ENCODE measurements at places on chromosomes 4 and X.

GRCh38 chr4:99615170-99615820, 40.7 kb downstream of the MTTP start:
- peak; percentile 17 for DNase-seq

DNA sequence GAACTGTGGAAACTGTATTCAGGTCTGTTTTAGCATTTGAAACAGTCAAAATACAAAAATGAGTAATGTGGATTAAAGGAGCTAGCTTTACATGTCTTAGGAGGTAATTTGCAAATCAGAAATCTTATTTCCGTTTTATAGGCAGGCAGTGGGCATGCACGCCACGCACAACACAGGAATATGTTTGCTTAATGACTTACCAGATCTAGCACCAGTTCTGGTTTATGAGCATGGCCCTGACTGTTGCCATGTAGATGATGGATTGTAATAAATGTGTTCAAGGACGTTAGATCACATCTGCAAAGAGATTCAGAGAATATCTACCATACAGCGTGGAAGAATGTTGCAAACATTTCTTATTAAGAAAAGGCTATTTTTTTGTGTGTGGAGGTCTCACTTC, 344.5 kb upstream of the NR3C2 start:
- no peak for DNase-seq

DNA sequence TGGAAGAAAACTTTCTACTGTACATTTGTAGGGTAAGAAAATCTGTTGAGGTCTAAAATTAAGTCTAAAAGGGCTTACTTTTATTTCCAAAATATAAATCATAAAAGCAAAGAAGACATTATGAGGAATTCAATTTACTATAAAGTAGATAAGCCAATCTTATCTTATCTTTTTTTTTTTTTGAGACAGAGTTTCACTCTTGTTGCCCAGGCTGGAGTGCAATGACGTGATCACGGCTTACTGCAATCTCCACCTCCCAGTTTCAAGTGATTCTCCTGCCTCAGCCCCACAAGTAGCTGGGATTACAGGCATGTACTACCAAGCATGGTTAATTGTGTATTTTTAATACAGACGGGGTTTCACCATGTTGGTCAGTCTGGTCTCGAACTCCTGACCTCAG, 166.9 kb downstream of the NR3C2 start:
- DNase-seq, result no peak

DNA sequence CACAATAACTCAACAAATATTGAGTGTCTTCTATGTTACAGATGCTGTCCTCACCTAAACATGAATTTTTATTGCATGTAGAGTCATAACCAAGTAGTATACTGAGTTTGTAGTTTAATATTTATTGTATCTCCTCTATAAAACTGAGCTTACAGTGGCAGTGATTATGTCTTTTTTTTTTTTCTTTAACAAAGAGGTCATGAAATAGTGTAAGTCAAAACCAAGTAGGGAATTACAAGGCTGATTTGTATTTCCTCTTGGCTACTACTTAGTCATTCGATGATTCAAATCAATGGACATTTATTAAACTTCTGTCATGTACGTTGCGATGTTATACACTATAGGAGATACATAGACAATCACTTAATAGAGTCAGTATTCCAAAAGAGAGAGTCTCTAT, 48.4 kb downstream of the IL15 start:
- DNase-seq, result no peak

- DNase-seq, result no peak
These were observed 193.7 kb downstream of the PPP3CA start for GRCh38 chr4:101153653-101154052.

DNA sequence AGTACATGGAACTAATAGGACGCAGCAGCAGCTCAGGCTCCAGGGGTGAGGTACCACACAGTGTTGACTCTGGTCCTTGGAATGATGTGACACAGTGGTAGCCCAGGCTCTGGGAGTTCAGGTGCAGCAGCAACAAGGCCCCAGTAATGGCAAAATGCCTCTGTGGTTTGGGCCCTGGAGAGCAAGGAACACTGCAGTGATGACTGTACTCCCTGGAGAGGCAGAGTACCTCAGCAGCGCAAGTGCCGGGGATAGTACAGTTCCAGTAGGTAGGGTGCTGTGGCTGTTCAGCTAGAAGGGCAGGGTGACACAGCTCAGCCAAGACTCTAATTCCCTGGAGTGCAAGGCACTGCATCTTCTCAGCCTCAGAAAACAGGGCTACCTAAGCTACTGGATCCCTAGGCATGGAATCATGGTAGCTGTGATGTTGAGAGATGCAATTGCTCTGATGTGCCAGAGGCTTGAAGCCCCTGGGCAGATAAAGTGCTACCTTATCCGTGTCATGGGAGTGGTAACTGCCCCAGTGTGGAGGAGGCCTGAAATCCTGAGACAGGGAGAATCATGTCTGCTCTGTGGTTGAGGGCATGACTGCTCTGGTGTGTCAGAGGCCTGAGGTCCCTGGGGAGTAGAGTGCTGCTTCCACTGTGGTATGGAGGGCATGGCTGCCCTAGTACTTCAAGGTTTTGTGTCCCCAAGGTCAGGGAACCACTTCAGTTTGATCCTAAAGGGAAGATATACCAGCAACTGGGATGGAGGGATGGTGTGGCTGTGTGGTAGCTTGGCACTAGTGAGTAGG, 55.2 kb downstream of the AREG start:
- no peak for DNase-seq

DNA sequence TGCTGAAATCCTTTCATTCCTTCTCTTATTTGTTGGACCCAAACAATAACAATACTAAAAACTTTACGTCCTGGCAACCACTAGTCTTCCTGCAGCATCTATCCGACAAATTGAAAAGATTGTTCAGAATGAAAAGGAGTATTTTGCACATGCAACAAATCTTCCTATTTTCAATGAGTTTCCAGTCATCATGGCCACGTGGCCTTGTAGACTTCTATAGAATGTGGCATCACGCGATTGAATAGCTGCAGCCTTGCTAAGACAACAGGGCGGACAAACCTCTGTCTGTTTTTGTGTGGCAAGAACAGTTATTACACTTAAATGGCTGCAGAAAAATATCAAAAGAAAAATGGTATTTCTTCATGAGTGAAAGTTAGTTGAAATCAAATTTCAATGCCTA, 297.9 kb upstream of the LCORL start:
- DNase-seq, result no peak

DNA sequence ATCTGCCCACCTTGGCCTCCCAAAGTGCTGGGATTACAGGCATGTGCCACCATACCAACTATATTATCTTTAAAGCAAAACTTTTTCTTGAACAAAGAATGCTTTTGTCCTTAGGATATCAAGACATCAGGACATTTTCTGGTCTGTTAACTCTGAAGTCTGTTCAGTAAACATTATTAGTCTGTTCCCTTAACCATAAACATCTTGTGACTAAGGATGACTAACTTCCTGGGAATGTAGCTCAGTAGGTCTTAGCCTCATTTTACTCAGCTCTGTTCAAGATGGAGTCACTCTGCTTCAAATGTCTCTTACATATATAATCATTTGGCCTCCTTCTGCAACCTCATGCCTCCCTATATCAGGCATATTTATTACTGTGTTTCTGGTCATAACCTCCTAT, 122.9 kb downstream of the UBE2NL start:
- DNase-seq, result no peak

DNA sequence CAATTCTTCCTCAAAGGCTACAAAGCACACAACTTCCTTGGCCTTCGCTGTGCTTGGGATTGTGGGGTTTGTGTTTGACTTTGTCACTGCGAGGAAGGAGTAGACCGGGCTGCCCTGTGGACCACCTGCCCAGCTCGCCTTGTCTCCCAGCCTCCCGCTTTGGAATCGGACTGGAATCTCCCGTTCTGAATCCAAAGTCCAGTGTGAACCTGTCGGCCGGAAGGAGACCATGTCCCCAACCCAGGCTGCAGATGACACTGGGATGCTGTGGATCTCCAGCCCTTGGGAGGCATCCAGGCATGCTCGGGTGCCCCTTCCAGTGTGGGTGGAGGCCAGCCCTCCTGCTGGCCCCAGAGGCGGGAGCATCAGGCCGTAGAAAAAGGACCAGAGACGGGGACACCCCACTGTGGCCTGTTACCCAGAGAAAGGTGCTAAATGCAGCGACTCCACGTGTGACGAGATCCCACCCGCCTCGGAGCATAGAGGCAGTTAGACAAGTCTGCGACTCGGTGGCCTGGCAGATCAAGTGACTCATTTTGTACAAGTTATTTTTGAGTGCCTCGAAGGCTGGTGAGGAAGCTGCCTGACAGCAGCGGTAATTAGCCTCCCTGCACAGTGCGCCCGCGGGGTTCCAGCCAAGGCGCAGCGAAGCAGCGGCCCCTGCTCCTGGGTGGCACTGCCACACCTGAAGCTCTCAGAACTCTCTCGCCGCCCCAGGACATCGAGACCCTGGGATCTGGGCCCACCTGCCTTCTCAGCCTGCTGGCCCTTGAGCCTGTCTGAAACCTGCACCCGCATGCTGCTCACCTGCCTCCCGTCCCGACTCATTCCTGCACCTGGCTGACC, 57.5 kb downstream of the ADRA2C start:
- no peak for DNase-seq

GRCh38 chrX:11129534-11130105, 18.5 kb downstream of the HCCS start:
- no peak for DNase-seq

GRCh38 chr4:174324725-174325124, 41.0 kb downstream of the CEP44 start:
- no peak for DNase-seq

DNA sequence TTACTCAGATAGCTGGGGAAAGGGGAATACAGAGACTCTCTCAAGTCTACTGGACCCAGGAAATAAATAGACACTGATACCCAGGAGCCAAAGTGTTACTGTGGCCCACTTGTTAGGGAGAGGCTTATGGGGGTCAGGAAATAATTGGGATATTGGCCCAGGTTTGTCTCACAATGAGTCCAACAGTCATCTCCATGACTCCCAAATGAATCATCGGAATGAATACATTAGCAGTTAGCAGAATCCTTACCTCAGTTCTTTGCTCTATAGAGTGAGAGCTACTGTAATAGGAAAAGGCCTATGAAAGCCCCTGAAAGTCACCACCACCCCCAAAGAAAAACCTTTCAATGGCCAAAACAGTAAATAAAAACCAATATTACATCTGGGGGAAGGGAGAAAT, 42.4 kb upstream of the ARHGEF6 start:
- no peak for DNase-seq

DNA sequence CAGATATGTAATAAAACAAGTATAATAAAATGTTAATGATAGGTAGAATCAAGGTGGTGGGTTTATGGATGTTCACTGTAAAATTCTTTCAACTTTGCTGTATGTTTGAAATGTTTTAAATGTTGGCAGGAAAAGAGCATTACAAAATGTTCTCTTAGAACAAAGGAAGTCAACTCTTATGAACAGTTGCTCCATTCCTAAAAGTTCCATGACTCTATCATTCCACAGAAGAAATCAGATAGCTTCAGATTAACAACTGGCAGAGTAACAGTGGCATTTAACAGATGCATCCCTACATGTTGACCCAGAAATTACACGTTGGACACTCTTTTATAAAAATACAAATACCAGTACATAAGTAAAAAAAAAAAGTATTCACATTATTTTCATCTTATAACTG, 2023.7 kb downstream of the ARAP2 start:
- DNase-seq, result no peak

DNA sequence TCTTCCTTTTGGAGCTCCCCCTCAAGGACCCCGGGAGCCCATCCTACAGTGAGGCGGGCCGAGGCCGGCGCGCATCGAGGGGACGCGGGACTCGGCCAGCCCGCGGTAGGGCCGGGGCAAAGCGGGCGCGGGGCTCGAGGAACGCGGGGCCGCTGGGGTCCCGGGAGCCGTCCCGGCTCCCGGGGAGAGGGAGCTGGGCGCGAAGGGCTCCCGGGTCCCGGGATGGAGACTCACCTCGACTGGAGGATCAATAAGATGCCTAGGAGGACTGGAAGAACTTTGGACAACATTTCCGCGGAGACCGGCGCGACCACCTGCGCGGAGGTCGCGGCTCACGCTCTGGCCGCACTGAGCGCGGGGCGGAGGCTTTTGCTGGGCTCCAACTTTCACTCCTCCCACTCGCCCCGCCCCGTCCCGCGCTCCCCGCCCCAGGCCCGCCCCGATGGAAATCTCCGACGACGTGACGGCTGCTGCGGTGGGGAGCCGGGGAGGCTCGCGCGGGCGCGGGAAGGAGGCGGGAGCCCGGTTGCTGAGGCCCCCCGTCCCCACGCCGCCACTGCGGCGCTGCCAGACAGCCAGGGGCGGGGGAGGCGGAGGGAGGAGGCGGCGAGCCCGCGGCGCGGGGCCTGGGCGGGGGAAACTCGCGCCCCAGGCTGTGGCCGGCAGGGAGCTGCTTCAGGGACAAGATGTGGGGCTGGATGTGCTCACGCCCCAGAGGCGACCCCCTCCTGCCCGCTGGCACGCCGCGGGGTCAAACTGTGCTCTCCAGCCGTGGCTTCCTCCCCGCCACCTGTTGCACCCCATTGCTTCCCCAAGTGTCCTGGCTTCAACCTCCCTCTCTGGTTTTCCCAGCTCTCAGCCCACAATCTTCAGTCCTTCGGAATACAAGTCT, at the start of gene GABRE:
TSS of gene GABRE (minus strand) at position 341 of the 892 bp plus-strand sequence. CDS start at position 290, 51 bp downstream.
- peak; percentile 78 for DNase-seq

DNA sequence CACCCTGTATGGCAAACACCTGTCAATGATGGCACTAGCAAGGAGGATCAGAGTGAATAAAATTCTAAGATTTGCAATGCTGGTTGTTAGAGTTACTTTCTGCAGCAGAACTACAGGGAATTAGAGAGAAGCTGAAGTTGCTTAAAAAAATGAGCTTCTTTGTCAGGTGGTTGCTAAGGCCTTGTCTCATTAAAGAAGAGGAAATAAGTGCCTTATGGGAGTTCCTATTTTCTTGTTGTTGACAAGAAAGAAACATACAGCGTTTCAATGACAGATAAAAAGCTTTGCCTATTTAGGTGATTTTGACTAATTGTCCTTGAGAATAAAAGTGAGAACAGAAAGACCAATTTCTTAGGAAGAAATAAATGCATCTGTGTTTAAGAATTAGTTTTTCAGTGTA, 106.0 kb upstream of the ARHGAP24 start:
- DNase-seq, result no peak

DNA sequence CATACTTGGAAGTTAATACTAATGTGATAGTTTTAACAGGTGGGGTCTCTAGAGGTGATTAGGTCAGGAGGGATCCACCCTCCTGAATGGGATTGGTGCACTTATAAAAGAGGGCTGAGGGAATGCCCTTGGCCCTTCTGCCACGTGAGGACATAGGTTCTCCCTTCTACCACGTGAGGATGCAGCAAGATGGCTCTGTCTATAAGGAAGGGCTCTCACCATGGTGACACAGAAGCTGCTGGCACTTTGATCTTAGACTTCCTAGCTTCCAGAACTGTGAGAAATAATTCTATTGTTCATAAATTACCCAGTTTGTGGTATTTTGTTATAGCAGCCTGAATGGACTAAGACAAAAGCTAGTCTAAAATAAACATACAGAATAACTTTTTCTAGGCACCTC, 1.0 kb downstream of the AADAT start:
- DNase-seq, result no peak

GRCh38 chr4:2831611-2832308, 11.9 kb upstream of the ADD1 start:
- no peak for DNase-seq

DNA sequence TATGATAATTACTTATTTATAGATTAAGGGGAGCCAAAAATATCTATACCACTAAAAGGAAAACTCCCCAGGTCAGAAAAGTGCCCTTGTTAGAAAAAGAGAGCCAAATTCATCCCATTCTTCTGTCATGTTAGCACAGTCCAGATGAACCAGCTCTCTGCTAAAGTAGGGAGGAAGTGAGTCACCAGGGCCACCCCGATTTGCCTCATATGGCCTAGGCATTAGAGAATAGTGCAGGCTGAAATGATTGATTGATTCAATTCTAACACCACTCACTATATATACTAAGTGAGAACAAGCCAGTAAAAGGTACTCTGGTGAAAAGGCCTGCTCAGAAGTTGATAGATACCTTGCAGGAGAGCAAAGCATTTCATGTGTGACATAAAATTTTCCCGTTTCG, 94.5 kb downstream of the SRPX start:
- DNase-seq, result no peak

All from WERI-Rb-1 (cell line).